ENCODE measurements at places on chromosomes 16 and 17. TPM values are rescaled to one million over a fixed set of nuclear protein-coding genes. Genes with fewer than 3 reads are reported as not detected.

- DNase-seq, result no peak
These were observed 111.0 kb upstream of the NETO2 start for GRCh38 chr16:47254756-47255155.

GRCh38 chr16:48372744-48373143 lies 12.5 kb downstream of the SIAH1 start:
- DNase-seq, result no peak

Gene MRM3
- total RNA-seq, result 14.4 TPM

Gene SDK2
- total RNA-seq, result 2.4 TPM

Gene TRPV3
- 1.2 TPM for total RNA-seq

Gene CIAO3
- 36.8 TPM for total RNA-seq
